Activated T-cell treated with anti-CD3 and anti-CD28 coated beads, Interleukin-2, amount 50 U/mL, for 48 hours (primary cell): ENCODE measurements at places on chromosomes 12 and 14.

- DNase-seq = no peak
These were observed 24.4 kb upstream of the CDK17 start for GRCh38 chr12:96424601-96425000.

DNA sequence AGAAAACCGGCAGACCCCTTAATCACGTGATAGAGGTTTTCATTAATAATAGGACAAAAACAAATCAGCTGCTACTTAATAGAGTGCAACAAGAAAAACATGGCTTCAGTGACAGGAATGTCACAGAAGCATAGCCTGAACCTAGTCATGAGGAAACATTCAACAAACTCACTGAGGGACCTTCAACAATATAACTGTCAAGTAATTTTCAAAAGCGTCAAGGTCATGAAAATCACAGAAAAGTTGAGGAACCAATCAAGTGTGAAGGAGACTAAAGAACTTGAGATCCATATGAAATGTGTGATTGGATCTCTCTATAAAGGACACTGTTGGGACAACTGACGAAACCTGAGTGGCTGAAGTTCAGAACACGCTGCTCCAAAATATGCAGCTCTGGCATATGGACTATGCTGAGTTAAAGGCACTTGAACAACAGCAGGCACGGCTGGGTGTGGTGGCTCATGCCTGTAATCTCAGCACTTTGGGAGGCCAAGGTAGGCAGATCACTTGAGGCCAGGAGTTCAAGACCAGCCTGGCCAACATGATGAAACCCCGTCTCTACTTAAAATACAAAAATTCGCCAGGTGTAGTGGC, 16.3 kb downstream of the NDUFA12 start:
- no peak for DNase-seq

GRCh38 chr12:52496054-52496453, 3.0 kb upstream of the KRT6A start:
- no peak for DNase-seq

DNA sequence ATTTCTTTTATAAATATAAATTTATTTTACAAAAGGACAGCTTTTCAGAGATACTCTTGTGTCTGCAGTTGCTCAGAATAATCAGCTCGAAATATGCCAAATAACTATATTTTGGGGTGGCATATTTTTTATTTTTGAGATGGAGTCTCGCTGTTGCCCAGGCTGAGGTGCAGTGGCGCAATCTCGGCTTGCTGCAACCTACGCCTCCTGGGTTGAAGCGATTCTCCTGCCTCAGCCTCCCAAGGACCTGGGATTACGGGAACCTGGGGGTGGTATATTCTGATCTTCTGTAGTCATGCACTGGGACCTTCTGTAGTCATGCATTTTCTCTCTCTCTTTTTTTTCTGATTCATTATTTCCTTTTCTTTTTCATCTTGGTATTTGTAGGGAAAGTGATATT, 135.0 kb upstream of the AMIGO2 start:
- no peak for DNase-seq

- no peak for DNase-seq
These were observed 63.8 kb downstream of the TNFAIP2 start for GRCh38 chr14:103186909-103187586.

- DNase-seq = no peak
These were observed 116.4 kb upstream of the ATF1 start for GRCh38 chr12:50647479-50647878.

DNA sequence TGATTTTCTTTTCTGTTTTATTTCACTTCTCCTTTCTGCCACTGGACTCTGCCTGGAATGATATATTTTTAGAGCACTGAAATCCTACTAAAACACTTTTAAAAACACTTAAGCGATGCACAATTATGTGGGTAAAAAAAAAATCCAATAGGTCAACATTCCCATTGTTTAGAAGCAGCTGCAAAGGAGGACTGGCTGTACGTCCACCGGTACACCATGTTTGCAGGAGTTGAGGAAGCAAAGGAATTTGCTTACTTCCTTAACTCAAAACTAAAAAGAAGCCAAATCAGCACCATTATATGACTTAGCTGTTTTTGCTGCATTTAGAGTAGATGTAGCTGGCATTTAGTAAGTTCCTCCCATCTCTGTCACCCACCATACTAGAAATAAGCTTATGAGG, 186.8 kb upstream of the TMTC1 start:
- no peak for DNase-seq

GRCh38 chr14:92690171-92691011, 58.0 kb downstream of the LGMN start:
- no peak for DNase-seq
